ENCODE measurements at places on chromosomes 6 and 20. TPM values are rescaled to one million over a fixed set of nuclear protein-coding genes. Genes with fewer than 3 reads are reported as not detected.

Gene ENPP4
- 6.3 TPM for total RNA-seq

Gene HSPA12B
- not detected for total RNA-seq

Gene LST1
- 21.6 TPM for total RNA-seq

Gene FRK
- total RNA-seq, result 0.02 TPM

Gene PPP1R16B
- total RNA-seq, result 80.4 TPM

Gene TULP1
- not detected for total RNA-seq

Gene MTFR2
- 25.9 TPM for total RNA-seq

Gene BHLHE23
- total RNA-seq, result not detected

Gene CCR6
- total RNA-seq, result not detected

Gene SNPH
- 3.2 TPM for total RNA-seq

Gene MYH7B
- not detected for total RNA-seq

Gene RIPOR2
- total RNA-seq, result 126 TPM
